ENCODE measurements at places on chromosomes 3 and 15.

- DNase-seq = no peak
Observed at GRCh38 chr3:52198643-52199608, 966 bp downstream of the ALAS1 start.

DNA sequence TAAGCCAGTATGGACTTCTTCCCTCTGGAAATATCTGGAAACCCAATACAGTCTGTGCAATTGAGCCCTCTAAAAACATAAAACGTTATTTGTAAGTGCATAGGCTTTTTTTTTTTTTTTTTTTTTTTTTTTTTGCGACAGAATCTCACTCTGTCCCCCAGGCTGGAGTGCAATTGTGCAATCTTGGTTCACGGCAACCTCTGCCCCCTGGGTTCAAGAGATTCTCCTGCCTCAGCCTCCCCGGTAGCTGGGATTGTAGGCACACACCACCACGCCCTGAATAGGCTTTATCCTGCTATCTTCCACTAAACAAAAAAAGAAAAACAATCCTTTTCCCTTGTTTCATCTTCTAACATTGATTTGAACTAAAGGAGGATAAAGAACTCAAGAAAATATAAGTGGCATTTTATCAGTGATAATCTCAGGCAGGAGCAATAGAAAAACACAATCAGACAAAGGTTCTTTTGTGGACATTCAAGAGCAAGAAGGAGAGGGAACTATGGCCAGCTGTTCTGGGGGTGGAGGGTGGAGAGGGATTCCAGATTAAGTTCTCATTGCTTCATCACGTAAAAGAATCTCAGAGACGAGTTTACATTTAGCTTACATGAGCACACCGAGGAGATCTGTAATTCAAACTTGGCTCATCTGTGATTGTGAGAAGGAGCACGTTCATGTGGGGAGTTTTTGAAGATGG, 68.6 kb downstream of the ITGB5 start:
- DNase-seq = no peak

- no peak for DNase-seq
Observed at GRCh38 chr15:89912674-89913396, at the start of gene ARPIN. Gene ARPIN (minus strand): TSS chr15:89912952. CDS start chr15:89912835, 117 bp downstream.

DNA sequence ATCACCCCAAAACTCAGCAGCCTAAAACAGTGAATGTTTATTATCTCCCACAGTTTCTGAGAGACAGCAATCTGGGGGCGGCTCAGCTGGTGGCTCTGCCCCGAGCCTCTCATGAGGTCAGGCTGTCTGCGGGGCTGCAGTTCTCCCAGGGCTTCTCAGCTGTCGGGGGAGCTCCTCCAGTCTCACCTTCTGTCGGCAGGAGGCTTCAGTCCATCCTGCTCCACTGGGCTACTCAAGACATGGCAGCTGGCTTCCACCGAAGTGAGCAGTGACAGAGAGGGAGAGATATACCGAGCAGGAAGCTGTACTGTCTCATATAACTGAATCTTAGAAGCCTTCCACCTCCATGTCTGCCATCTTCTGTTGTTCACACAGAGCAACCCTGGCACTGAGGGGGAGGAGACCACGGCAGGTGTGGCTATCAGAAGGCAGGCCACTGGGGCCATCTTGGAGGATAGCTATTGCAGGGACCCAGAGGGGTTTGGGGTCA, 72.8 kb upstream of the ITGA11 start:
- no peak for DNase-seq

DNA sequence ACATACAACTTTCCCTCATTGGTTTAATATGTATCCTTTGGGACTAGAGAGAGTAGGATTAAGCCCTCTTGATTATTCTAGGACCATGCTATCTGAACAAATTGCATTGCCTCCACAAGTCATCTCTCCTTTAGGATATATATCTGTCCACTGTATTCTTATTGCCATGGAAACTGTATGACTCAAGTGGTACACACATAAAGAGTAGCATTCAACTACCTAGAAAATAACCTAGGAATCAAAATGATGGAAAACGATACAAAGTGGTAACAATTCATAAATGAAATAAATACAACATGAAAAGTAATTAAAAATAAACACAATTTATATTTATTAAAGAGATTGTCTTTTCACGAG, 212.1 kb upstream of the P2RY1 start:
- no peak for DNase-seq

DNA sequence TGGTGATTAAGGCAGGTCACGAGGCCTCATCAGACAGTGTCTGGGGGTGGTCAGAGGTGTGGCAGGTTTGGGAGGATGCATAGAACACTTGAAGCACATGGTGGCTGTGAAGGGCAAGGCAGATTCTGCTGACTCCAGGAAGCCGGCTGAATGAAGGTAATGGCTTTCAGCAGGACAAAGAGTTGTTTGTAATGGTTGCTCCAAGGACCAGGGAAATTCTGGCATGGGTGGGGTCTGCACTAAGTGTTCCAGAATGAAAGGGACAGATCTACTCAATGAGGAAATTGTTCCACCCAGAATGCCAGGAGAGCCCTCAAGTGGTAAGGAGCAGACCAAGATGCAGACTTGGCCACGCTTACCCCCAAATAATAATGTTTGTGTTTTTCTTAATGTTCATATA, 70.7 kb upstream of the ACAD9 start:
- no peak for DNase-seq

DNA sequence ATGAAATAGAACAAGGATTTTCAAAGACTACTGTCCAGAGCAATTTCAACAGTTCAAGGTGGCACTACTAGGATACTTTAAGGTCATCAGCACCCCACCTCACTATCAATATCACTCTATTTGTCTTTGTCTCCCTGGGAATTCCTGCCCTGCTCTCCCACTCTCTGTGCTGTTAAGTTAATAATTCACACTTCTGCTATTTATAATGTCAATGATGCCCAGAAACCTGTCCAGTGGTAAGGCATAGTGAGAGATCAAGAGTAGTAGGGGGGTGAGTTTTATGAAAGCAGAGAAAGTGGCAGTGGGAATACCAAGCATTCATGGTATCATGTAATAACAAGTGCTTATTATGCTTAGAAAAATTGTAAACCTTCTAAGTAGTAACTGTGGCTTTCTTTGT, 7.3 kb downstream of the TMCO5A start:
- DNase-seq = no peak

- DNase-seq = no peak
Observed at GRCh38 chr3:57026944-57027343, 33.5 kb upstream of the SPATA12 start.

Data from activated CD8-positive, alpha-beta memory T cell treated with anti-CD3 and anti-CD28 coated beads, Interleukin-2, amount 10 ng/mL, durations not matched to agents 7 days and 5 days (primary cell).